ENCODE measurements at places on chromosomes 1 and 21. TPM values are rescaled to one million over a fixed set of nuclear protein-coding genes. Genes with fewer than 3 reads are reported as not detected.

DNA sequence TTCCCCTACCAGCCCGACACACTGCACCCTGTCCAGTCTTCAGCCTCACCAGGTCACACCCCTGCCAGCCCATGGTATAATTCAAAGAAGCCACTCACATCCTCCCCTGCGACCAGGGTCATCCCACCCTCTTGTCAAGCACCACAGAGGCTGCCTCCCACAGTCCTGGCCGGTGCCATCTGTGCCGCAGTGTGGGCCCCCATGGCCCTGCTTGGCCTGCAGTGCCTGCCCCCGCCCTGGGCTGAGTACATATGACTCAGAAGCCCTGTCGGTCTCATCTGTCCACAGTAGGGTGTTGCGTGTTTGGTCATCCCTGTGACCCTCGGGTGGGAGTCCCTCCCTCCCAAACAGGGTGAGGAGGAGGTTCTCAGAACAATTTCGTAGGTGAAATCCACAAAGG lies 190.8 kb upstream of the AJAP1 start:
- DNase-seq: no peak

GRCh38 chr1:158681606-158682005 lies 4.9 kb downstream of the SPTA1 start:
- DNase-seq: no peak

DNA sequence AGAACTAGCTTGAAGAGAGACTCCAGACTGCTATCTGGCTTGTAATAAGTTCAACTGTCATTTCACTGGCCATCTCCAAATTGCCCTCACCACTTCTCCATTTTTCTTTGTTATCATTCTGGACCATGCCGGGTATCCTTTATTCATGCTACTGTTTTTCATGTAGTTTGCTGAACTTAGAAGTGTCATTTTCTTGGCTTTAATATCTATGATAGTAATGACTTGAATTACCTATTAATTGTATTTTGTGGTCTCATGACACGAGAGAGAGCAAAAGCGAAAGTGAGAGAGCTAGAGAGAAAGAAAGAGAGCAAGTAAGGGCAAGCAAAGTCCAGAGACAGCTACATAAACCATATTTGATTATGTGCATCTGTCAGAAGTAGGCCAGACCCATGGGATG lies 184.9 kb upstream of the ATP1B1 start:
- no peak for DNase-seq

- no peak for DNase-seq
Observed at GRCh38 chr1:20724364-20725188, 6.8 kb upstream of the KIF17 start.

DNA sequence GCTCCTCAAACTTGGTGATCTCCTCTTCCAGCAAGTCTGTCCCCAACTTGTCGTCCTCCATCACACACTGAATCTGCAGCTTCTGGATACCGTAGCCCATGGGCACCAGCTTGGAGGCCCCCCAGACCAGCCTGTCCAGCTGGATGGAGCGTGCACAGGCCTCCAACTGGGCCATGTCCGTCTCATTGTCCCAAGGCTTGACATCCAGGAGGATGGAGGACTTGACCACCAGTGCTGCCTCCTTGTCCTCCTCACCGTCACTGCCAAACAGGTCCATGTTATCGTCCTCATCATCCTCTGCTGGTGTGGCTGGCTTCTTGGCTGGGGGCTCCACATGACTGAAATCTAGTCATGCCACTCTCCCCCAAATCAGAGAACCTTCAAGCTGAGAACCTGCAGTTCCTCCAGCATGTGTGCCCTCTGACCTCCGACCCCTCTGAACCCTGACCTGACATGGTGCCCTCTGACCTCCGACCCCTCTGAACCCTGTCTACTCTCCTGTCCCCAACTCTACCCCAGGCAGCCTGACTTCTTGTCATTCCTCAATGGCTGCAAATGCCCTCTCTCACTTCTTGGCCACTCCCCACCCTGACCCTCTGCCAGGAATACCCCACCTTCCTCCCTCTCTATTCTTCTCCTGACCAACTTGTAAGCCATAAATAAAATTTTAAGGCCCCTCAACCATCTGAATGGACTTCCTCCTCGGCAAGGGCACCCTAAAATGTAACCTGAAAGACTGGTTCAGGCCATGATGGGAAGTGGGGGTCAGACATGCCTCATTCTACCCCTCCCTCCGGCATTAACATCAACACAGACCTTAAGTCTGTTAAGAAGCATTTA lies 275.7 kb upstream of the C1orf174 start:
- DNase-seq: peak; percentile 42

DNA sequence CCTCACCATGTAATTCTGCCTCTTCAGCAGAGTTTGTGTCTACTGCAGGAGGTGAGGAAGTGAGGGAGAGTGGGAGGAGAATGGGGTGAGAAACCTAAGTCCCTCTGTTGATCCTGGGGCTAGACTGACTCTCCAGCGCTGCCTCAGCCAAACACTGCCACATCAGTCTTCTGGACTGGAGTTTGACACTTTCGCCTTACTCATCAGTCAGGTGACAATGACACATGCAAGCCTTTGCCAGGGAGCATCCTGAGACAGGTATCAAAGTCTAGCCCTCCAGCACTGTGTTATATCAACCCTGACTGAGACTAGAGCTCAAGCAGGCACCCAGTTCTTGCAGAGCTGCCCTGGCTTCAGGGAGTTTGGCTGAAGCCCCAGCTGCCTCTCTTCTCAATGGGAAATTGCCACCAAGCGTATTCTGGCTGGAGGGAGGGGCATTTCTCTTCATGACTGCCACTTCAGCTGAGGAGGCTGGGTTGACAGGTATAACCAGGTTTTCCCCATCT lies 33.3 kb upstream of the SUCO start:
- no peak for DNase-seq

DNA sequence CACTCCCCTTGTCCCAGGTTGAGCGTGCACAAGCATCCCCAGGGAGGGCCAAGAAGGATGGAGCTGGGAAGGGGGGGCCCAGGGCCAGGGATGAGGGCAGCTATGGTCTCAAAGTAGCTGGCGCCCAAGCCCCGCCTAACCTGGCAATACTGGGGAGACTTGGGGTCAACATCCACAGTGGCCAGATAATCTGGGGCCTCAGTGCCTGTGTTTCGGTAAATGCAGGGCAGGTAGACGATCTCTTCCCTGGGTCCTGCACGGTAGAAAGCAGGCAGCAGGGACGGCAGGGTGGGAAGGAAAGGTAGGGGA lies 3.2 kb downstream of the SELENBP1 start:
- DNase-seq: no peak

DNA sequence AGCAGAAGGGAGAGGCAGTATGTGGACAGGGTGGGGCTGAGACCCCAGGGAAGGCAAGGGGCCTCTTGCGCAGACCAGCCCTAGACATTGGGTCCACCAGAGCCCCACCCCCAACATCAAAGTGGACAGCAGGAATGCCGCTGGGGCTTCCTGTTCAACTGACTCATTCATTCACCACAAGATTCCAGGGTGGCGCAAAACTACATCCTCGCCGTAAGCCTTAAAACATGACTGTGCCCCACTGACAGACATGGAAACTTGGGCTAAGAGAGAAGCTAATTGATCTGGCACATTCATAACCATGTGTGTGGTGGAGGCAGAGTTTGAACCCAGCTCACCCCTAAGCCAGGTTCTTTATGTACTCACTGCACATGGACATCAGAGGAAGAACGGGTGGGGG lies 14.0 kb downstream of the COL16A1 start:
- DNase-seq: no peak

DNA sequence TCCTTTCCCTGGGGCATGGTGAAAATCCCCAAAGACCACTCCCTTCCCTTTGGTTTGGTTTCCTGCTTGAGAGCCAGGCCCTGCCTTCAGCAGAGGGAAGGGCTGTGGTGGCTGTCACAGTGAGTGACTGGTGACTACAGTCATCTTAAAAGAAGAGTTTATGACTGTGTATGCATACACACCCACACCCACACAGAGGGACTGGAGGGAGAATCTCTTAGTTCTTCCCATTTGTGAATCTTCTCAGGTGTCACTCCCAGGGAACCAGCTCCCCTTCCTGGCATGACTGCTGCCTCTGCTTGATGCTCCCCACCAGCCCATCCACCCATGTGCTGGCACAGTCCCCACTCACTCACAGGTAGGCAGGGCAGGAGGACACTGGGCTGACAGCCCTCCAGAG lies 3.9 kb upstream of the KCNA2 start:
- no peak for DNase-seq

DNA sequence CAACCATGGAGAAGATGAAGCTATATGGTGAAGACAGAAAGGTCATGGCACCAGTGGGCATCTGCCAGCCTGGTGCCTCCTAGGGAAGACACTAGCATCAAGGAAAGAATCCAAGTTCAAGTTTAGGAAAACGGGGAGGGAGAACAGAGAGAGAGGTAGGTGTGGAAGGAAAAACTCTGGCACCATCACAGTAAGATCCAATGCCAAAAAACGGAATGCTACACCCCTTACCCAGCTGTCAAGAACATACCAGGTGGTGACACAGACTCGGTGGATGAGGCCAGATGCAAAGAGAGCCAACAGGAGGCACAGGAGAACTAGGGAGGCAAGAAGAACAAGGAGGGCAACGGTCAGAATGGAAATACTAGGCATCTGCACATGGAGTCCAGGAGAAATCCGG lies 3.6 kb downstream of the KRTCAP2 start:
- no peak for DNase-seq

GRCh38 chr1:109213824-109214693 lies at the start of gene SARS1:
Gene SARS1 (plus strand): TSS chr1:109213918. CDS start chr1:109213993, 75 bp downstream.
- DNase-seq: peak; percentile 83

GRCh38 chr1:13487143-13487868 lies 26.5 kb downstream of the LRRC38 start:
- DNase-seq: peak; percentile 61

- no peak for DNase-seq
Observed at GRCh38 chr1:38360807-38361206, 314.2 kb upstream of the POU3F1 start.

DNA sequence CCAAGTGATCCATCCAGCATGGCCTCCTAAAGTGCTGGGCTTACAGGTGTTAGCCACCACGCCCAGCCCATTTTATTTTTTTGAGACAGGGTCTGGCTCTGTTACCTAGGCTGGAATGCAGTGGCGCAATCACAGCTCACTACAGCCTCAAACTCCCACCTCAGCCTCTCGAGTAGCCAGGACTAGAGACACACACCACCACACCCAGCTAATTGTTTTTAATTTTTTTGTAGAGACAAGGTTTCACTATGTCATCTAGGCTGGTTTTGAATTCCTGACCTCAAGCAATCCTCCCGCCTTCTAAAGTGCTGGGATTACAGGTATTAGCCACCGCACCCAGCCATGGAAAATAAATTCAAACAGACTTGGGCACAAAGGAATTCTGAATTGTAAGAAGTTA lies 31.9 kb downstream of the PUM1 start:
- no peak for DNase-seq

DNA sequence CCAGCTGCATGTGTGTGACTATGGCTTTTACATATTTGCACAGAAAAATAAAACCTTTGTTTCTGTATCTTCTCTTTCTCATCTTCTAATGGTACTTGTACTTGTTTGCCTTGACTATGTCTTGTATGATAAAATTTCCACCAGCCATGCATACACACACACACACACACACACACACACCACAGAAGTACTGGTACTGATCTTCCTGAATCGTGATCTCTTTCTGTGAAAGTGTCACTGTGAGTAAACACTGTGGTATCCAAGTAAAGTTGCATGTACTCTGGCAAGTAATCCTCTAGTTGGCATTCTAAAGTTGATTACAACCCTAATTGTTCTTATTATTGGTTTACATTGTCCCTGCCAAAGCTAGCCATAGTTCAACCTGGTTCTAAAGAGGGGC lies 176.7 kb downstream of the CRB1 start:
- no peak for DNase-seq

- DNase-seq: no peak
Observed at GRCh38 chr1:162023181-162023546, 505 bp downstream of the OLFML2B start.

GRCh38 chr1:44047131-44047530 lies 15.9 kb upstream of the SLC6A9 start:
- no peak for DNase-seq

DNA sequence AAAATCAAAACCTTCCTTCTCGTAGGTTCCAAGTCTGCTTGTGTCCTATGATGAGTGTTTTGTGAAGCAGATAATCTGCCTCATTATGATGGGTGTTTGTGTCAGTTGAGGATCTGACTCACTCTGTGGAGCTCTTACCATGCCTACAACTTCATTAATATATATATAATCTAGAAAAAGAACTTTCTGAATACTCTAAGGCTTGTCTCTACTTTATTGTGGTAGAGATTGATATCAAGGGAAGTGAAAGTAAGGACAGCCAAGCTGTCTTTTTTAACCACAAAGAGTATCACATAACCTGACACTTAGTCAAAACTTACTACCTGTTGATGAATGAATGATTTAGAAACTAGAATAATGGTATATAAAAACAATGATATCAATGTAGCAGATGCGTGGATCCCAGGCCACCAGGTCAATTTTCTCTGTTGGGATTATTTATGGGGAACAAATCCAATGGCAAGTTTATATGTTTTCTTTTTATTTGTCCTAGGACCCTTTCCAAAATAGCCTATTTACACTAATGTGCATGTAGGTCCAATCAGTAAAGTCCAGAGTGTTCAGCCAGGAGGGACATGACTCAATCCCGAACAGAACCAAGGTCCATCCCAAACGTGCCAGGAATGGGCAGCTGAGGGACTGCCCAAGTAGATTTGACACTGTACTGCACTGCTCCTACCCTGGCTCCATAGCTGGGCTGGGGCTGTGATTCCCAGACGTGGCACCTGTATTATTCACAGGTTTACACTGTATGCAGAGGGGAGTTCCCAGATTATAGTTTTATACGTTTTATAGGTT lies 182.3 kb upstream of the GREM2 start:
- no peak for DNase-seq

DNA sequence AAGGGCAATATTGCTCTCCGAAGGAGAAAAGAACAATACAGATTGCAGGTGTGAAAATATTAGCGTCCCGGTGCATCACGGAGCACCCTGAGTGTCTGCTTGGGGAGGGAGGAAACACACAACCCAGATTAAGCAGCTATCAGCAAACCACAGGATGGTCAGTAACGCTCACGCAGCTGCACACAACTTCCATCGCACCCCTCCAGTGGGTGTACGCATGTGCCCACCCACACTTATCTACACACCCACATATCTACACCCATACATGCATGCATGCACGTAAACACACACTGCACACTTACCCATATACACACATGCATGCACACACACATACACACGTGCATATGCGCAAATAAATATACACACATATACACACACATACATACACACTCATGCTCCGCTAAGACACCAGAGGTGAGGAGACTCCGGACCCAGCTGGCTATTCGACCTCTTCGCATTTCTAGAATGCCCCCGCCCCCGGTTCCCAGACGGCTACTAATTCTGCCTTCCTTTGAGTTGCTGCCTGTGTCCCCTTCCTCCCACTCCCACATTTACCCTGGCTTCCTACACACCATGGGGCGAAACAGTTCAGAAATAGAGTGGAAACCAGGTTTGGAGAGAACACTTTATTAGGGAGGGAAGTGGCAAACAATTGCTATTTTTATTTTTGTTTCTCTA lies 26.2 kb downstream of the ITPKB start:
- DNase-seq: no peak

The ABCD3 gene
- 54.1 TPM for total RNA-seq

The FAM163A gene
- not detected for total RNA-seq

The HEYL gene
- 35.4 TPM for total RNA-seq

The MAP3K7CL gene
- 15.5 TPM for total RNA-seq

The SPSB1 gene
- 20.1 TPM for total RNA-seq

The S100A13 gene
- total RNA-seq: 314 TPM

The MAGOH gene
- 21.9 TPM for total RNA-seq

The TMEM39B gene
- total RNA-seq: 5.0 TPM

The IFI44L gene
- total RNA-seq: 3.3 TPM

The TNFRSF1B gene
- 17.0 TPM for total RNA-seq

The RO60 gene
- total RNA-seq: 58.9 TPM

The HTR6 gene
- not detected for total RNA-seq

The ANXA9 gene
- total RNA-seq: 1.6 TPM

The MATN1 gene
- not detected for total RNA-seq

The EFNA3 gene
- 3.2 TPM for total RNA-seq

Measured in right atrium auricular region (tissue), 2 donors.